ENCODE measurements at places on chromosomes 4 and X.

- no peak for DNase-seq
These were observed 410.6 kb downstream of the HNRNPD start for GRCh38 chr4:81963015-81963762.

DNA sequence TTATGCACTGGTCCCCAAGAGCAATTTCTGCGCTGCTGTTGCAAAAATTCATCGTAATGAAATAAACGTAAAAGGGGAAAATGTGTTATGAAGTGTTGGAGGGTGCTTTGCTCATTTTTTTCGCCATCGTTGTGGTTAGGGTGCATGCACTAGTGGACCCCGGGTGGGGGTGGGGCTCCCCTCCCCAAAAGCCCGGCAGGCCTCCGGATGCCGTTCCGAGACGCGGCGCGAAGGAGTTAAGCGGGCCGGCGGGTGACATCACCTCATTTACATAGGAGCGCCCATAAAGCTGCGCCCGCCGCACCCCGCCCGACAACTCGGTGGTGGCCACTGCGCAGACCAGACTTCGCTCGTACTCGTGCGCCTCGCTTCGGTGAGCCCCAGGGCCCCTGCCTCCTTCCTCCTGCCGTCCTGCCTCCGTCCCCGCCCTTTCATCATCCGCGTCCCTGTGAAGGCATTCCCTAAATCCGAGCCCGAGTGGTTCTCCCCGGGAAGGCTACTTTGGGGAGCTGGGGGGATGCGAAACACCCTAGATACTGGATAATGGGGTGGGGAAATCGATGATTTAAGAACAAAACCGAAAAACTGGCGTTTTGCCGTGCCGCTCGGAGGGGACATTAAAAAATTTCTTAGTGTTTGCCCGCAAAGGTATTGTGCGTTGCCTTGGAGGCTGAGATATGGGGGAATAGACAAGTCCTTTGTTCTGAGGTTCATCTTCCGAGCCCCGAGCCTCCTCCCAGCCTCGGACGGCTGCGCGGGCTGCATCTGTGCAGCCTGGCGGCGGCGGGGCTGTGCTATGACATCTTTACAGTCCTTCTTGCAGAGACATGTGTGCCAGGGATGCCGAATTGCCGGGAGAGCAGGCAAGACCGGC lies at the start of gene TMSB4X:
TMSB4X (plus strand) TSS at position 315 of the 874 bp plus-strand sequence.
- peak; percentile 84 for DNase-seq

DNA sequence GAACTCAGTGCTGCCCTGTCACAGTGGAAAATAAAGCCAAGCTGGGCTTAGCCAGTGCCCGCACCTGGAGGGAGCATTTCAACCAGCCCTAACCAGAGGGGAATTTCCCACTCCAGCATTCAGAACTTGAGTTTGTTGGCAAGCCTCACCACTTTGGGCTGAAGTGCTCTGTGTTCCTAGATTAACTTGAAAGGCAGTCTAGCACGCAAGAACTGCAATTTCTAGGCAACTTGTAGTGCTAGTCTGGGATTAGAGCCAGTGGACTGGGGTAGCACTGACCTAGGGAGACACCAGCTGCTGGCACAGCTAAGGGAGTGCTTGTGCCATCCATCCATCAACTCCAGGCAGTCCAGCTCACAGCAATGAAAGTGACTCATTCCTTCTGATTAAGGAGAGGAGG lies 1060.6 kb upstream of the GRID2 start:
- no peak for DNase-seq

DNA sequence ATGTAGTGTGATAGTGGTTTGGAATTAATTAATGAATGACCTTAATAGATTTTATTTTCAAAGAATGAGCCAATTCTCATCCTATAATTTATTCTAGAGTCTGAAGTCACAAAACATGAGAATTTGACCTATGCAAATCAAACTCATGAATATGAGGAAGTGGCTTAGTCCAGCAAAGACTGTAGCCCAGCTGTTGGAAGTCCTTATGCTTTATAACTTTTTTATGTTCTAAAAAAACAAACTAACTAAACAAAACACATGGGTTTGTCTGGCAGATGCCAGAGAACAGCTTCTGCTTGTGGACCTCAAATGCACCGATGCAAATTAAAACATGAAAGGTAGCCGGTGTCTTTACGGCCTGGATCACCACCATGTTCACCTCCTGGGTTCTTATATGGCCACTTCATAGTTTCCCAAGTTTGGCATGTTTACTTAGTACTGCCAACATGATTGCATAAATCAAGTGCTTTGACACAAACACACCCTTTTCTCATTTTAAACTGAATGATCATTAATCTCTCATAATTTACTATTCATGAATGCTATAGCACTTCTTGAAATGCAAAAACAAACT lies 277.4 kb downstream of the PAPSS1 start:
- no peak for DNase-seq

DNA sequence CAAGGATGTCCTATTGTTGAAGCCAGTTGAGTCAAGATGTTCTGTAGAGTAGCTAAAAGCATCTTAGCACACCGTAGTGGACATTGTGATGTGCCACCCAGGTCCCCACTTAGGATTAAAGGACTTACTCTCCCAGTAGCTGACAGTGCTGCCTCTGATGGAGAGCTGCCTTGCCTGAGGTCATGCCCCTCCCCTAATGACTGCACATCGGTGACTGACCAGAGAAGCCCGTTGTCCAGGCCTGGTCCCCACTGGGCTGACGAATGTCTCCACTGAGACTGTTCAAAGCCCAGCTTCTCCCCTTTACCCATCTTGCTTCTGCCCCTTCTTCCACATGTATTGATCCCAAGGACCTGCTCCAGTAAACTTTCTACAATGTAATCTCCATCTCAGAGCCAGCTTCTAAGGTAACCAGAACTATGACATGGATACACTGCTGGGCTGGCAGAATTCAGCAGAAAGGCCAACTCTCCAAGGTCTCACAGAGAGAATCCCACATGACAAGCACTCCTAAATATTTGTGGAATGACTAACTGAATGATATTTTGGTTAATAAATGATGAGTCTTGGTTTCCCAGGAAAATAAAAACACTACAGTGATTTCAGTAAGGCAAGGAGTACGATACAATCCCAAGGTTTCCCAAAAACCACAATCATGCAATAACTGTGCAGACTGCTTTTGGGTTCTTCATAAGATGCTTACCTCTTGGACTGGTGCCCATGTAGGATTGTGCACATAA lies 82.4 kb upstream of the TMEM150C start:
- no peak for DNase-seq

- no peak for DNase-seq
These were observed 180.8 kb upstream of the BCOR start for GRCh38 chrX:40278340-40279090.

- no peak for DNase-seq
These were observed 81.6 kb upstream of the FAT1 start for GRCh38 chr4:186805020-186805820.

GRCh38 chr4:148004228-148004857 lies 272.5 kb downstream of the ARHGAP10 start:
- DNase-seq, result peak; percentile 57

DNA sequence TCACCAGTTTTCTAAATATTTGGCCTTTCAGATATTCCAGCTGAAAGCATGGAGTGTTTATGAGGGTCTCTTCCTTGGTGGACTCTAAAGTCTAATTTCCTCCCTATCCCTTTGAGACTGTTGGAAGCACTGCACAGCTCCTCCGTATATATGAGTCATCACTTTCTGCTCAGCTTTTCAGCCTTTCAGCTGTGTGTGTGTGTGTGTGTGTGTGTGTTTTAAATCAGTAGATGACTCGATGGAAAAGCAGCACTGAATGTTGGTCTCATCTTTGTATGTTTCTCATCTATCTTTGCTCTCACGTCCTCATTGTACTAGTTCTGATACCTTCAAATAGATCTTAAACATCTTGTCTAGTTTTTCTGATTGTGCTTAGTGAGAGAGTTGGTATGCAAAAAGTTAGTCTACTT lies 81.6 kb downstream of the ZFX start:
- no peak for DNase-seq

- DNase-seq, result no peak
These were observed 967.2 kb downstream of the TRAM1L1 start for GRCh38 chr4:116118221-116118620.

DNA sequence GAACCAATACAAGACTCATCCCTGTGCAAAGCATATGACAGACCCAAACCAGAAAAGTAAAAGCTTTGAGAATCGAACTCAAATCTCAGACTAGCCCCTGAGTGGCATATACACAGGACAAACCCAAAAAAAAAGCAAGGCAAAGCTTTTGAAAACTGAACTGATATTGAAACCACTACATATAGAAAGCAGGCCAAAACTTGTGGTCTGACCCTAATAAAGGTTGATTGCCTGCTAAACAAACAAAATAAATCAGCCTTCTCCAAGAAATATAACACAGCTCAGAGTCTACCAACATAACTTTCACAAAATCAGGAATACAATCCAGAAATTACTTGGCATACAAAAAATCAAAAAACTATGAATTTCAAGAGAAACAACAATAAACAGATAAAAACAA lies 40.3 kb downstream of the LRBA start:
- DNase-seq, result no peak

GRCh38 chr4:22091352-22091717 lies 142.8 kb upstream of the KCNIP4 start:
- DNase-seq, result no peak

DNA sequence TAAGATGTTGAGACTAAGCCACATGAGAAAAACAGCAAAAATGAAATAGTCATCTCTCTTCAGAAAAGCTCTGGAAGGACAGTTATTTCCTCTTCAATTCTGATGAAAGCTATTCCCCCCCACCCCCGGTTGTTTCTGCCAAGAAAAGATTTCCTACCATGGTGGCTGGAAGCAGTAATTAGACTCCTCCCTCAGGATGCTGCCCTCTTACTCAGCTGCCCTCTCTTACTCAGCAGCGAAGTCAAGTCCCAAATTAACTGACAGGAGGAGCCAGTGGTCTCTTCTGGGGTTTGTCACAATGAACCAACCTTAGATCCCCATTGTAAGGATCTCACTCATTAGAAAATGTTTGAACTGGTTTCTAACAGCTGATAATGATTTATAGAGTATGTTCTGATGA lies 38.0 kb downstream of the GPM6B start:
- DNase-seq, result no peak

- no peak for DNase-seq
These were observed 87.1 kb upstream of the NPNT start for GRCh38 chr4:105808030-105808749.

DNA sequence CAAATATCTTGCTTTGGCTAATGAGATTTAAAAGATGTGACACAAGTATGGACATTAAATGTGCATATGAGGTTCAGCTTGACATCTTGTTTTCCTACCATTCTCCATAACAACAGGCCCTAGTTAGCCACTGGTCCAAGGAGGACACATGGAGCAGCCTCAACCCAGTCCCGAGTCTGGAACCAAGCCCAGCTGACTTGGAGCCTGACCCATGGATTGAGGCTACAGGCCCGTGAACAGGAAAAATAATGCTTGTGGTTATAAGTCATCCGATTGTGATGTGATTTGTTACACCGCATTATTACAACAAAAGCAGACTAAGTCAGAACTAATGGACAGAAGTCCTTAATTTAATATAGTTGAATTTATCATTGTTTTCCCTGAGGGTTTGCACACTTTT lies 123.2 kb upstream of the BANK1 start:
- no peak for DNase-seq

GRCh38 chr4:147361726-147362125 lies 119.2 kb upstream of the EDNRA start:
- DNase-seq, result no peak

DNA sequence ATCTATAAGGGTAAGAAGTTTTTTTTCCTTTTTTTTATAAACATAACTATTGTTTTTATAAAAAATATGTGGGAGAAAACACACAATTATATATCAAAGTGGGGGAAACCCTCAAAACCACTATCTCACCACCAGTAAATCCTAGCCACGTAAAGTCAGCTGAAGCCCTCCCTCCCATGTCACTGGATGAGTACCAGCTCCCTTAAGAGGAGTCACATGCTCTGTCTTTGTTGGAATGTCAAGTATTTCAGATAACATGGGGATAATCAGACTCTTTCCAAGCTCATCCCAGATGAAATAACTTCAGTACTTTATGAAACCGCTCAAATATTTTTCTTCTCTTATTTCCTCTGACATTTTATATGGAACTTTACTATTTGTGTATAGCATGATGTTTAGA lies 2.4 kb downstream of the MYOZ2 start:
- DNase-seq, result no peak

DNA sequence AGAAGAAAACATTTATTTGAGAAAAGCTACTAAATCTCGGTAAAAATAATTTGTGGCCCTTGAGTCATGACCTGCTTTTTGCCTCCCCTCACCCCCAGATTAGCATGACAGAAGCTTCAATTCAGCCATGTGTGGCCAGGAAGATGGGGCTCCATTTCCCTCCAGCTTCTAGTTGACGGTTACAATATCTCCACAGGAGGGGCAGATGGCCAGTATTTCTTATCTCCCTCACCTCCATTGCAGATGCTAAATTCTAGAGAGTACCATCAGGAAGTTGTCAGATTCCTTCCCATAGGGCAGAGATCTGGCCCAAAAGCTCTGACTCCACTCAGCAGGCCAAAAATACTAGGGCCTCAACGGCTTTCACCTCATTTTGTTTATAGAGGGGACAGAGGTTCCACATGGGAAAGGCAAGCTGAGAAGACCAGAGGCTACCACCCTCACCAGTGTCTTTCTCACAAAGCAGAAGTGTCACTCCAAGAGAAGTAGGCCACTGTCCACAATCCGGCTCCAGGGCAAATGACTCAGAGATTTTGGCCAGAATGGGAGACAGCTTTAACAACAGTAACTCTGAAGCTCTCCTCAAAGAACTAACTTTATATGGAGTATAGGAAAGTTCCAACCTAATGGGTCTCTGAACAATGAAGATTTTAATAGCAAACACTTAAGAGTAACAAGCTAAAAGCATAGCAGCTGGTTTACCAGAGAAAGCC lies 108.3 kb downstream of the TBC1D19 start:
- DNase-seq, result no peak

Measured in HL-60 (cell line).